ENCODE measurements at places on chromosomes 5 and 9. TPM values are rescaled to one million over a fixed set of nuclear protein-coding genes. Genes with fewer than 3 reads are reported as not detected.

Gene HBEGF
- 43.2 TPM for total RNA-seq

Gene TMEM174
- not detected for total RNA-seq

DNA sequence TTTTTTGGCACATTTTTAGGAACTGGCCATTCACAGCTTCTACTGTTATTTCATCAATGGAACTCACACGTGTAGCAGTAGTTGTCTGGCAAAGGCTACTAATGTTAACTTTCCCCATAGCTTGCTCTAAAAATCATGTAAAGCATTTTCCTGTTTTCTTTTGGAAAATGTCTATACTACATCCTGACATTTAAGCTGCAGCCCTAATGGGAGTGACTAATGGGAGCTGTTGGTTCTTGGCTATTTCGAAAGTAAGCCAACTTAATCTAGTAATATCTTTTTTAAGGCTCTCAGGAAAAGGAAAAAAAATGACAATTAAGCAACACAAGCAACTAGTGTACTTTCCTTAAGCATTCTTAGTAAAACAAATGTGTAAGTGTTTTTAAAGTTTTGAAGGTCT lies 169.2 kb downstream of the SLC12A2 start:
- no peak overlapping the region for H3K27ac ChIP-seq
- H3K4me1 ChIP-seq = no peaks in the 10 kb centered on the region
- H3K36me3 ChIP-seq = no peaks in the 10 kb centered on the region
- H3K4me3 ChIP-seq = no peak overlapping the region
- DNase-seq = no peak

DNA sequence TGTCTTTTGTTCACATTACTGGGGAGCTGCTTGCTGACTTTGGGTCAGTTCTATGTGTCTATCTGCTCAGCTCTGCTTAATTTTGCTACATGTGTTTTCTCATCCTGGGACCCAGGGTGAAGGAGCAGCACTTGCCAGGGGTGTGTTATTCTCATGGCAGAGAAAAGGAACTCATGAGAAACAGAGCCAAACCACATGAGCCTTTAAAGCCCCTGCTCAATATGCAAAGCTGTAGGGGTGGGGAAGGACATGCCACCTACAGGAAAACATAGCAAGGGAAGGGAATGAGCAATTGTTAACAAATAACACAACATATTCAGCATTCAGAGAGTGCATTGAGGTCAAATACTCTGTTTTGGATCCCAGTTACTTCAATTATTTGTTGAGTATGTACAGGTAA lies 290.9 kb downstream of the CDK5RAP2 start:
- no peaks in the 10 kb centered on the region for H3K4me1 ChIP-seq
- H3K27ac ChIP-seq = no peak overlapping the region
- H3K27me3 ChIP-seq = no peaks in the 10 kb centered on the region
- H3K4me3 ChIP-seq = no peak overlapping the region
- H3K36me3 ChIP-seq = no peaks in the 10 kb centered on the region

- H3K27me3 ChIP-seq = no peaks in the 10 kb centered on the region
- H3K4me1 ChIP-seq = peaks cover 9% of the 10 kb centered on the region
- H3K27ac ChIP-seq = no peak overlapping the region
- H3K4me3 ChIP-seq = no peak overlapping the region
- H3K36me3 ChIP-seq = peaks cover 88% of the 10 kb centered on the region
These were observed 185.5 kb upstream of the OTULINL start for GRCh38 chr5:14396066-14396465.

- H3K36me3 ChIP-seq = no peaks in the 10 kb centered on the region
- no peak for DNase-seq
- H3K4me1 ChIP-seq = no peaks in the 10 kb centered on the region
- H3K27ac ChIP-seq = no peak overlapping the region
- H3K4me3 ChIP-seq = no peak overlapping the region
These were observed 2.3 kb downstream of the PAEP start for GRCh38 chr9:135563858-135564257.

Gene TMC1
- not detected for total RNA-seq
